AG20443 (cell line): ENCODE measurements at places on chromosomes 3 and 15.
A peak's percentile ranks its signal among the peaks of the same experiment; 100 is the strongest.

DNA sequence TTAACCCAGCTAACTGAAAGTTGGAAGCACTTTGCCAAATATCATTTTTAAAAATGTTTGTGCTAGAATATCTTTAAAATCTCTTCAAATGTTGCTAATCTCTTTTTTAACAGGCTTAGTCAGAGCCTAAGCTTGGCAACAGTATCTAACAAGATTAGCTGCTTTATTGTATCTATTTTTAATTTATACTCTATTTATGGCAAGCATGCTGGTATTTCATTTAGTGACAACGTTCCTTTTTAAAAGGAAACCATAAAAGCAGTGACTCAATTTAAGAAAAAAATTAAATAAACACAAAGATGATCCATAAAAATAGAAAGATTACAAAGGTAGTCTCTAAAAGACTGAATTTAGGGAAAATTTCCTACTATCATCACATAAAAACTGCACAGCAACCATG lies 40.5 kb downstream of the SLC12A6 start:
- DNase-seq: no peak

- DNase-seq: no peak
Observed at GRCh38 chr15:37788330-37788729, 146.1 kb upstream of the TMCO5A start.

- DNase-seq: peak; percentile 21
Observed at GRCh38 chr3:98513091-98513511, 9.6 kb downstream of the CLDND1 start.

DNA sequence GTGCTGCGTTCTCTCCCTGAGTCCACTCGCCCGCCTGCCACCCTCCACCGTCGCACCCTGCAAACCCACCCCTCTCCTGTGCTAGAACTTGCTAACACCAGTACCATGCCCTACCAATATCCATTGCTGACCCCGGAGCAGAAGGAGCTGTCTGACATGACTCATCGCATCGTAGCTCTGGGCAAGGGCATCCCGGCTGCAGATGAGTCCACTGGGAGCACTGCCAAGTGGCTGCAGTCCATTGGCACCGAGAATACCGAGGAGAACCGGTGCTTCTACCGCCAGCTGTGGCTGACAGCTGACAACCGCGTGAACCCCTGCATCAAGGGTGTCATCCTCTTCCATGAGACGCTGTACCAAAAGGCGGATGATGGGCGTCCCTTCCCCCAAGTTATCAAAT lies 4.9 kb upstream of the ALAS1 start:
- peak; percentile 79 for DNase-seq

DNA sequence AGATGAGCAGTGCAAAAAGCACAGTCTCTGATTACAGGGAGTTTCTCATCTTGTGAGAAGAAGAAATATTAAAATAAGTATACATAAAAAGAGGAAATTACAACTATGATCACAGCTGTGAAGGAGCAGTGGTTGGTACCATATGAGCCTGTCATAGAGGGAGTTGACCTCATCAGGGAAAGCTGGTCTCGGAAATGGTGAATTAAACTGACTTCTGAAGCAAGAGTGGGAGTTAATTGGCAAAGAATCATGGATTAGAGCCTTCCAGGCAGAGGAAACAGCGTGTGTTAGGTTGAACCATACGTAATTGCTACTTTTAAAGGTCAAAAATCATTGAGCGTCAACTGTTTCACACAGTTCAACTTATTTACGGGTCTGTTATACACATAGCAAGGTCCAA lies 539.1 kb downstream of the EDEM1 start:
- no peak for DNase-seq

DNA sequence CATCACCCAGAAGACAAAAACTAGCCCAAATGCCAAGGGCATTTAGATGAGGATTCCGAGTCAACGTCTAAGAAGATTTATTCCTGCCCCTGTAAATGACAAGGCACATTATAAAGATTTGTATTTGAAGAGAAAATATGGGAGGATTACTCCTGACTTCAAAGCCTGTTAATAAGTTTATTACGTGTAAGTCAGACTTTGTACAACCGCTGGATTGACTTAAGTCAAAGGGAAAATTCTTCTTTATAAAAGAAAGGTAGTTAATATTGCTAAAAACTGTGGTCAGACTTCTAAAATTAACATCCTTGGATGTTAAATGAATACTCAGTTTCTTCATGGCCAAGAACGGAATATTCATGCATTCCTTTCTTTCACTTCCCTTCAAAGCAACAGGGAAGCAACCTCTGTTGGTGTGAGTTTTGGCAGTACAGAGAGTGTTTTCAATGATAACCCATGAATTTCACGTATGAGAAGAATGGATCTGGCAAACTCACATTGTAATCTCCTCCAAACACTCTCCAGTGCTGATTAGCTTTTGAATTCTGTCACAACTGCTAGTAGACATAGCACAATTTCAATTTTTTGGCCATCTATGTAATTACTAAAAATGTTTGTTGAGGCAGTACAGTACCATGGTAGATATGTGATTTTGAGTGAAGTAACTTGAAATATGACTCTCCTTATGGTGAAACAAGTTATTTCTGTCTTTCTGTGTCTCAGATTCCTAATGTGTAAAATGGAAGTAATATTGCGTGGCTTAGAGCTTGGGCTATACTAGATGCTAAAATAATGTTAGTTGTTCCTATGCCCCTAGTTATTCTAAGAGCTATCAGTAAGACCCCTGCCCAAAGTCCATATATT lies 62.0 kb downstream of the PLD1 start:
- no peak for DNase-seq
